GM13976 (cell line): ENCODE measurements at places on chromosomes 1 and 21.

GRCh38 chr1:156371553-156372264, 2.7 kb downstream of the RHBG start:
- peak; percentile 10 for DNase-seq

GRCh38 chr1:180428782-180429695, 73.3 kb downstream of the ACBD6 start:
- DNase-seq = no peak

- DNase-seq = peak; percentile 75
Observed at GRCh38 chr1:6260433-6260934, 414 bp downstream of the GPR153 start.

DNA sequence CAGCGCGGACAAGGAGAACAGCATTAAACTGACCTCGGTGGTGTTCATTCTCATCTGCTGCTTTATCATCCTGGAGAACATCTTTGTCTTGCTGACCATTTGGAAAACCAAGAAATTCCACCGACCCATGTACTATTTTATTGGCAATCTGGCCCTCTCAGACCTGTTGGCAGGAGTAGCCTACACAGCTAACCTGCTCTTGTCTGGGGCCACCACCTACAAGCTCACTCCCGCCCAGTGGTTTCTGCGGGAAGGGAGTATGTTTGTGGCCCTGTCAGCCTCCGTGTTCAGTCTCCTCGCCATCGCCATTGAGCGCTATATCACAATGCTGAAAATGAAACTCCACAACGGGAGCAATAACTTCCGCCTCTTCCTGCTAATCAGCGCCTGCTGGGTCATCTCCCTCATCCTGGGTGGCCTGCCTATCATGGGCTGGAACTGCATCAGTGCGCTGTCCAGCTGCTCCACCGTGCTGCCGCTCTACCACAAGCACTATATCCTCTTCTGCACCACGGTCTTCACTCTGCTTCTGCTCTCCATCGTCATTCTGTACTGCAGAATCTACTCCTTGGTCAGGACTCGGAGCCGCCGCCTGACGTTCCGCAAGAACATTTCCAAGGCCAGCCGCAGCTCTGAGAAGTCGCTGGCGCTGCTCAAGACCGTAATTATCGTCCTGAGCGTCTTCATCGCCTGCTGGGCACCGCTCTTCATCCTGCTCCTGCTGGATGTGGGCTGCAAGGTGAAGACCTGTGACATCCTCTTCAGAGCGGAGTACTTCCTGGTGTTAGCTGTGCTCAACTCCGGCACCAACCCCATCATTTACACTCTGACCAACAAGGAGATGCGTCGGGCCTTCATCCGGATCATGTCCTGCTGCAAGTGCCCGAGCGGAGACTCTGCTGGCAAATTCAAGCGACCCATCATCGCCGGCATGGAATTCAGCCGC, 2.5 kb downstream of the S1PR1 start:
- no peak for DNase-seq

- no peak for DNase-seq
Observed at GRCh38 chr1:29984862-29985605, 738.4 kb downstream of the MATN1 start.

GRCh38 chr21:42423197-42423675, 19.5 kb downstream of the UBASH3A start:
- DNase-seq = peak; percentile 58

DNA sequence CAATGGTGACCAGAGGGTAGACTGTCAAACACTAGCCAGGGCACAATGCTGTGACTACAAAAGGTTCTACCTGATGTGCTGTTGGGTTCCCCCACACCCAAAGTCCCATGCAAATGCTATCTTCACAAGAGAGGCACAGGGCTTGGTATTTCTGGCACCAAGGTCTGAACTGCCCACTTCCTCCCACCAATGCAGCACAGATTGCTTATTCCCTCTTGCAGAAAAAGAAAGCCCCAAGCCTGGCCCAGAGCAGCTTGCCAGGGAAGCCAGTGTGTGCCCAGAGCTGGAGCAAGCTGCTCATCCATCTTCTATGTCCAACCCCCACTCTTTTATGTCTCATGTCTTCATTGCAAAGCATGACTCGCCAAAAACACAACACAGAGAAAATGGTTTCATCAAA, 149.4 kb upstream of the CAMK1G start:
- no peak for DNase-seq

DNA sequence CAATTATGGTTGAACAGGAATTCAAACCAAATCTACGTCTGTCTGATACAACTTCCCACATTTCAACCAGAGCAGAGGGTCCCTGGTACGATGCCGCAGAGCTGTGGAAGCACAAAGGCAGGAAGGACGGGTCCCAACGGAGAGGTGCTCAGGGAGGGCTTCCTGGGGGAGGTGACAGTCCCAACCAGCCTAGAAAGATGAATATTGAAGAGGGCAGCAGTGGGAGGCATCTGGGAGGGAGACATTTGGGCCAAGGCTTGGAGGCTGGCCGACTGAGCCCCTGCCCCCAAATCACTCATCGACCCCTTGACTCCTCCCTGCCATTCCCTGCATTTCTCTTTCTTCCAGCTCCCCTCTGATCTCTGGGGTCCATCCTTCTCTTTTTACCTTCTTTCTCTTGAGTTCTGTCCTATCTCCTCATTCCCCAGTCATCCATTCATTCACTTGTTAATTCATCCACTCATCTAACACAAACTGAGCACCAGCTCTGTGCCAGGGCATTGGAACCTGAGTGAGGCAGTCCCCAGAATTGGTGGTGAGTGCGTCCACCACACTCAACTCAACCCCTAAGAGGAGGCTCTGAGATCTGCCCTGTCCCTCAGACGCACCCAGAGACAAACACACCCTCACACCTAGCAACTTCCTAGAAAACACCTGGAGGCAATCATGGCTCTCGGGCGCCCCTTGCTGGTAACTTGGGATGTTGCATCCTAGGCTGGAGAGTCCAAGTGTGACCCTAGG, 13.2 kb upstream of the CELA3B start:
- DNase-seq = peak; percentile 84

DNA sequence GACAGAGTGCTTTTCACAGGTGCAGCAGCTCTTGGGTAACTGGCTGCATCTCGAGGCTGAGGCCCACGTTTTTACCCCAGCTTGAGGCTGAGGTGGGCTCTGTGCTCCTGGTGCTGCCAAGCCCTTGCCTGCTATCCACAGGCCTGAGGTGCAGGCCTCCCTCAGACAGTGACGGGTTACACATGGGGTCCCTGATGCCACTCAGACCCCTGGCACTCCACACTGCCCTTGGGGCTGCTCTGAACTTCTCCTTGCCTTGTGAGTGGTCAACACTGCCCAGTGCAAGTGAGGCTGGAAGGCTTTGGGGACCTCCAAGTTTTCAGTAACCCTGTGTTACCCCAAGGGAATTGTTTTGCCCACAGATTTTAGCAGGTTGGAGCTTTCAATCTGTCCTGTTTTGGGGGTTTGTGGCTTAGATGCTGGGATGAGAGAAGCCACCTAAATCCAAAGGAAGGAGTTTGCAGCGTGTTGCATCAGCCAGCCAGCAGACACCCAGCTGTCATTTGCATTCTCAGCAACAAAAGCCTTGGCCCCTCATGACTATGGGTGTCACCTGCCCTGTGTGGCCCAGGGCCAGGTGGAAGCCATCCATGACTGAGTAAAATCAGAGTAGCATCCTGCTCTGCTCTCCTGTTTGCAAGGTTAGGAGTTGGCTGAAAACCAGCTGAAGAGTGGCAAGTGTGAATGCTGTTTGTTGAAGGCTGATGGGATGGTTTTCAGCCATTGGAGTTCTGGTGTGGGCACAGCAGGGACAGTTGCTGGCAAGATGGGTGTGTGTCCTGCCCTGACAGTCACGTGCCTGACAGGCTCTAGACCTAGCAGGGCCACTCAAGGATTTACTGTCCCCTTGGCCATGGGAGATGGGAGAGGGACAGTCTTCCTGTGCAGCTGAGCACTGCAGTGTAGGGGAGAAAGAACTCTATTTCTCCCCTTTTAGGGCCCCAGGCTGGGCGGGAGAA, 3.2 kb downstream of the RNF187 start:
- no peak for DNase-seq

DNA sequence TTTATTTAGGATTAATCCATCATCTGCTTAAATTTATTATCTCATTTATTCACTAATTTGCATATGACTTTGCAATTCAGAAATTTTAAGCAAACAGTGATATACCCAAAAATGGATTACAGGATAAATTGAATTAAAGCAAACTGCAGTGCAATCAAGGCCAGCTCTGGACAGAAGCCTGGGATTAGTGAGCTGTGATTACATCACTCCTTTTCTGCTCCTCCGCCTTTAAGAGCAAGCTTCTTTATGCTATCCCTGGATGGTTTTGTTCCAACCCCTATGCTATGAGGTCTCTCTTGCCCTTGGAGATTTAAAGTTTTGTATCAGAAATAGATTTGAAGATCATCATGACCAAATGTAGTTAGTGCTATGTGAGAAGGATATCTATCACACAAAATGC, 32.6 kb downstream of the GPR52 start:
- no peak for DNase-seq

DNA sequence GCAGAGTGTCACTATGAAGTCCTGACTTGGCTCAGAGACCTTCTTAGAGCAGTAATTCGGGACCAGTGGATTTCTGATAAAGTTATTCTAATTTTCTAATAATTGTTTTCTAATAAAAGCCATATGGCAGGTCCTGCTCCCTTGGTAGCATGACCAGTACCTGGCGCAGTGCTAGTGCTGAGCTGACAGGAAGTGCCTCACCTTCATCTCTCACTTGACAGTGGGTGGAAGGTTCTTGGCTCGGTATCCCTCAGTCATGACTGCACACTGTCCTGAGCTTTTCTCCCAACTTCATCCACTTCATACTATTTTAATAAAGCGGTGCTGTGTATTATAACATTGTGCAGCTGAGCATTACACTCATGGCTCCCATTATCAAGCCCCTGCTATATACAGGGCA, 14.1 kb downstream of the VANGL1 start:
- no peak for DNase-seq

GRCh38 chr1:21335750-21336224, 45.5 kb upstream of the ECE1 start:
- no peak for DNase-seq
